ENCODE measurements at places on chromosomes 16 and 17.

GRCh38 chr17:17186051-17186450 is 20.1 kb downstream of the PLD6 start:
- no peak for DNase-seq

DNA sequence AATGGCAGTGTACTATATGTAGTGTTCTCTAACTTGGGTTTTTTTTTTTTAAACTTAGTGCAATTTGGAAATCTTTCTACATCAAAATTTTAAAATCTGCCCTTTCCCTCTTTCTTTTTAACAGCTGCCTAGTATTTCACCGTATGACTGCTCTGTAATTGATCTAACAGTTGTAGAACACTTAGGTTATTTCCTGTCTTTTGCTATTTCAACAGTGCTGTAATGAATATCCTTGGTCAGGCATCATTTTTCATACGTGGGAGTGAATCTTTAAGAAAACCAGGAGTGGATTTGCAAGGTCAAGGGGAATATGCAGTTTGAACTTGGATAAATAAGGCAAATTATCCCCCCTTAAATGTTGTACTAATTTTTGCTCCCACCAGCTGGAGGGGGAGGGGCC is 3.8 kb downstream of the NLRC5 start:
- DNase-seq = no peak

DNA sequence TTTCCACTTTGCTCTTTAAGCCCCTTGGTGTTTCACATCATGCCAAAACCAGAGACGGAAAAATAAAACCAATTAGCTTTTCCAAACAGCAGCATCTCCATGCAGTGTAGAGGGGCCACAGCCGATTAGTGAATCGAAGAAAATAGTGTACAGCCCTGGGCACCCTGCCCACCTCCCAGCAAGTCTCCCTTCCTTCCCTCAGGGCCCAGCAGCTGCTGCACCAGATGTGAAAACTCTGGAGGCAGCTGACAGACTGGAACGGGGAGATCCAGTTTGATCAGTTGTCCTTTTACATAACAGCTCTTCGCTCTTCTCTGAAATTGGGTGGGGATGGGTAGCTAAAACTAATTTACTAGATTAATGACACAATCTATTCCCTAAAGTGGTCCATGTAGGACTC is 19.3 kb downstream of the TMEM11 start:
- no peak for DNase-seq

DNA sequence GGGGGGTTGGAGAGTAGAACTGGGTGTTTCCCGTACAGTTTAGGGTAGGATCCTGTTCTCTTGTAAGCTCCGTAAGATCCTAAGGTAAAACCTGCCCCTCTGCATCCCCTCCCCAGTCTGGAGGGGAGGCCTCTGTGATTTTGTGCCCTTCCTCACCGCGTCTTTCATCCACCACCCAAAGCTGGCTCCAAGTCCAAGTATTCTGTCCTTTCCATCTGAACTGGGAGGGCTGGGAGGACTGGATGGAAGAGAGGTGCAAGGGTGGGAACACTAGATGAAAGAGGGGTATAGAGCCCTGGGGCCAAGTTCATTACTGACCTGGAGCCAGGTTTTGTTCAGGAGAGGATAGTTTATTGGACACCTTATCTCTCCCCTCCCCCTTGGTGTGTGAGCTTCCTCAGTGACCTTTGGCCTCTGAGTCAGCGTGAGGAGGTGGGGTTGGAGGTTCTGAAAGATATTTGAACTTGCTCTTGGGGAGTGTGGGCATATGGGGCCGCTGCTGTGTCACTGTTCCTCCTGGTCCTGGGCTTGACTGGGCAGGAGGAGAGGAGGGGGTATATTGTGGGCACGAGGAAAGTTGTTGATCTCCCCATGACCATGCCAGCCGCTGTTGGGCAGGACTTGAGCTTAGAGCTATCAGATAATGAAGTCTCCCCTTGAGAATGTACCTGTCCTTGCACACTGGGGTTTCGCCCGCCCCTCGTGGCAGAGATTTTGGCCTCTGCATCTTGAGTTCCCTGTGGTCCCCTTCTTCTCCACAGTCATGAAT is 1.6 kb downstream of the LASP1 start:
- peak; percentile 93 for DNase-seq

- no peak for DNase-seq
These were observed 51.5 kb downstream of the OR1D5 start for GRCh38 chr17:3011891-3012290.

DNA sequence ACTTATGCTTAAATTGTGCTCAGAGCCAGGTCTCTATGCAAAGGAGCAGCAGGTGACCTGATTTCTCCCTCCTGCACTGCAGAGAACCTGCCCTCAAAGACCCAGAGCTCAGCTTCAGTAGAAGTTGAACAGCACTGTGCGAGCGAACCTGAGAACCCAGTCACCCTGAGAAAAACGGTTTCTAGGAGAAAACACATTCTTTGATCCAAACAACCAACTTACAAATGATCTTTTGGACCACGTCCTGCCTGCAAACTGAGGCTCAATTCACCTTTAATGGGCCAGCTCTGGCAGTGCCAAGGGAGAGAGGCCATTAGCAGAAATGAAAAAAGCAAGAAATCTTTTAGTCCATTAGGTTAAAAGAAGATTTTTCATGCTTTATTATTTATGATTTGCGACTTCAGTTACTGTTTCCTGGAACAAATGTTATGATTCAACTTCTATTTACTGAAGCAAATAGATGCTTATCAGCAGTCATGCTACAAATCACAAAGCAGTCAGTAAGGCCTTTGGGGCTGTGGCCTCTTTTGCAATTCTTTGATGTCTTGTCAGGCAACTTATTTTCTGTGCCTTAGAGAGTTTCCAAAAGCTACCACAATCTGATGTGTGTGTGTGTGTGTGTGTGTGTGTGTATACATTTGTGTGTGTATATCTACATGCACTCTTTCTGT is 65.7 kb upstream of the LRRC37A3 start:
- DNase-seq = peak; percentile 57

GRCh38 chr16:57566436-57566835 is 24.0 kb downstream of the ADGRG5 start:
- peak; percentile 38 for DNase-seq

DNA sequence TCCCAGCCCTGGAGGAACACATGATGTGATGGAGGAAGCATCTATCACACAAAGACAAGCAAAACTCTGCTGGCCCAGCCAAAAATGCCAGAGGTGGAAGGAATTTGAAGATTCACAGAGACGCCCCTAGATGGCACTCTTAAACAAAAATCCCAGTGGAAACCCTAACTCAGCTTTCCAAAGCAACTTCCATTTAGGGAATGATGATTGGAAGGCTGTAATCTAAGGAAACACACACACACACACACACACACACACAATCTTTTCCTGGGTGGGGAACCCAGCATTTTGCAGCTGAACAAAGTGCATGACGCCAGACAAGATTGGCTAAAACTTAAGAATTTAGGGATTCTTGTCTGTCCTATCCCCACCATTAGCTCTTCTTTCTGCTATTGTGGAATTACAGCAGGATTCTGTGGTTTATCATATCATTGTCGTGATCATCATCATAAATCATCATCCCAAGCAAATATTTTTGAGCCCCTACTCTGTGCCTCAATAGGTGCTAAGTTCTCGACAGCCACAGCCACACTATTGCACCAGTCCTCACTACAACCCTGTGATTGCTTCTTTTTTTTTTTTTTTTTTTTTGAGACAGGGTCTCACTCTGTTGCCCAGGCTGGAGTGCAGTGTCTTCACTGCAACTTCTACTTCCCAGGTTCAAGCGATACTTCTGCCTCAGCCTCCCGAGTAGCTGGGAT is 1.6 kb upstream of the LDAF1 start:
- DNase-seq = peak; percentile 75

GRCh38 chr17:28124962-28125361 is 82.5 kb downstream of the NLK start:
- DNase-seq = no peak

DNA sequence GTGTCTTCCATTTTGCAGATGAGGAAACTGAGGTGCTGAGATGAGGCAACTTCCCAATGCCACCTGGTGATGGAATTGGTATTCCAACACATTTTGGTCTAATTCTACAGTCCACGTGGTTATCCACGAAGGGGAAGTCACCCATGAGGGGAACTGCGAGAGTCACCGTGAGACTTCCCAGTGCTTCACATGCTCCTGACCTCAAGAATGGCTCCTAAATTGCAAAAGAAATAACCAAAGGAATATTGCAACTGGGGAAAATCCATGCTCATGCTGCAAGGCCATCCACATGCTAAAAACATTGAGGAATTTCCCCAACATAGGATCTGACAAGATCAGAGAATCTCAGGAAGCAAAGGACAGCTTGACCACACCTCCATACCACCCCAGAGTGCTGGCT is 153.9 kb downstream of the HS3ST3B1 start:
- DNase-seq = no peak

DNA sequence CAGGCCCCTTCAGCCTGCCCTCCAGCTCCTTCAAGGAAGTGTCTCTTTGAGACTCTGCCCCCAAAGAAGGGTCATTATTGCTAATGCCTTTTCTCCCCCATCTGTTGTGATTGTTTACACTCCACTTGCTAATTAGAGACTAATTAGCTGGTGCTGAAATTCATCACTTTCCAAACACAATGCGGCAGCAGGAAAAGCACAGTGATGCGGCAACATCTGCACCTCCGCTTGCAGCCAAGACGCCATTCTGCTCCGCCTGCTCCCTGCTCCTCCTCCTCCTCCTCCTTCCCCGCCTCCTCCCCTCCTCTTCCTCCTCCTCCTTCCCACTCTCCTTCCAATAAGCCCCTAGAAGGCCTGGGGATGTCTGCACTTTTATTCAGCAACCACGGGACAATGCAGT is 110.5 kb downstream of the SDK2 start:
- DNase-seq = no peak

DNA sequence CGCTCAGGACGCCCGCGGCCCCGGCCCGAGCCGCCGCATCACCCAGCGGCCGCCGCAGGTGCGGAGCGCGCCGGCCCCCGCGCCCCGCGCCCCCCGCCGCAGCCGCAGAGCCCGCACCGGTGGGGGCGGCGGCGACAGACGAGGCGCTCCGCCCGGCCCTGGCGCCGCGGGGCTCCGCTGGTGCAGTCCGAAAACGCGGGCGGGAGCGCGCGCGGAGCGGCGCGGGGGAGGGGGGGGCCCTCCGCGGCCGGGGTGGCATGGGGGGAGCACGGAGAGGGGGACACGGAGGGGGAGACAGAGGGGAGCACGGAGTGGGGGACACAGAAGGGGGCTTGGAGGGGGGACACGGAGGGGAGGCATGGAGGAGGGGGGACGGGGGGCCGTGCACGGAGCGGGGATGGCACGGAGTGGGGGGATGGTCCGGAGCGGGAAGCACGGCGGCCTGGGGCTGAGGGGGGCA is at the start of gene AATK:
TSS of gene AATK (minus strand) at position 189 of the 460 bp plus-strand sequence. CDS start 229 bp downstream, outside the sequence.
- DNase-seq = no peak

- DNase-seq = no peak
These were observed 11.2 kb upstream of the ADAM11 start for GRCh38 chr17:44747566-44747965.

- no peak for DNase-seq
These were observed 4.8 kb downstream of the ATP1B2 start for GRCh38 chr17:7655541-7655840.

DNA sequence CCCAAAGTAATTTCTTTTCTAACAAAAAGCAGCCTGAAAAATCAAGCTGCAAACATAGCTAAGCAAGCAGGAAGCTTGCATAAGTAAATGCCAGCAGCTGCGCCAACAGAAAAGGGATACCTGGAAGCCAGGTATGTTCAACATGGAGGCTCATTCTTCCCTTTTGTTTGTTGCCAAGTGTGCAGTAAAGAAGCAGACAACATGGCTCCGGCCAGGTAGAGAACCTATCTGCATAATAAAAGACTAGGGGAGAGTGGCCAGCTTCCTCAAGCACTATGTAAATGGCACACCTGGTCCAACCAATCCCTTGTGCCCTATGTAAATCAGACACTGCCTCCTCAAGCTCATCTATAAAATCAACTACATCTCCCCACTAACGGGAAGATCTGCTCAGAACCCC is 1407.0 kb downstream of the CDH11 start:
- no peak for DNase-seq
